ENCODE measurements at places on chromosomes 3 and 15. TPM values are rescaled to one million over a fixed set of nuclear protein-coding genes. Genes with fewer than 3 reads are reported as not detected.

GPR27 gene
- total RNA-seq, result 15.7 TPM

GPR62 gene
- 0.18 TPM for total RNA-seq

MFGE8 gene
- 67.5 TPM for total RNA-seq

LXN gene
- total RNA-seq, result 5.0 TPM

C3orf20 gene
- total RNA-seq, result 0.18 TPM

MON1A gene
- total RNA-seq, result 9.6 TPM

LNP1 gene
- total RNA-seq, result 7.9 TPM

RASGRP1 gene
- total RNA-seq, result 10.2 TPM

AP3B2 gene
- 49.5 TPM for total RNA-seq

FAM43A gene
- total RNA-seq, result 10.9 TPM

PRR23B gene
- not detected for total RNA-seq

TGM5 gene
- total RNA-seq, result not detected

CPOX gene
- total RNA-seq, result 16.7 TPM

CPN2 gene
- not detected for total RNA-seq

DPPA4 gene
- 4.6 TPM for total RNA-seq

DGKG gene
- total RNA-seq, result 14.9 TPM

GPR156 gene
- total RNA-seq, result 6.2 TPM

CHRNB4 gene
- total RNA-seq, result 3.1 TPM

ZNF662 gene
- 23.0 TPM for total RNA-seq

SHQ1 gene
- total RNA-seq, result 15.7 TPM

UBE3A gene
- total RNA-seq, result 174 TPM

ITIH1 gene
- 0.18 TPM for total RNA-seq

PCOLCE2 gene
- total RNA-seq, result 12.6 TPM

BCHE gene
- 21.1 TPM for total RNA-seq

SFMBT1 gene
- 26.3 TPM for total RNA-seq

CD96 gene
- total RNA-seq, result 0.36 TPM

DNAJA4 gene
- 26.5 TPM for total RNA-seq

PLCB2 gene
- 4.4 TPM for total RNA-seq

SPTSSB gene
- total RNA-seq, result 8.3 TPM

WNT7A gene
- 5.4 TPM for total RNA-seq

TMEM62 gene
- 21.1 TPM for total RNA-seq

SLC22A13 gene
- total RNA-seq, result 1.4 TPM

U2SURP gene
- 159 TPM for total RNA-seq

FOXL2NB gene
- total RNA-seq, result 1.9 TPM

CHCHD6 gene
- 20.8 TPM for total RNA-seq

CHRNA7 gene
- 7.3 TPM for total RNA-seq

ZNF774 gene
- total RNA-seq, result 6.1 TPM

RNF111 gene
- total RNA-seq, result 39.8 TPM

LINGO1 gene
- total RNA-seq, result 30.1 TPM

DAZL gene
- 0.09 TPM for total RNA-seq

CSPG5 gene
- 47.6 TPM for total RNA-seq

GUCA1C gene
- total RNA-seq, result not detected

ADAMTS9 gene
- total RNA-seq, result 31.1 TPM

UROC1 gene
- 0.27 TPM for total RNA-seq

NCKIPSD gene
- 15.7 TPM for total RNA-seq

ZBTB47 gene
- total RNA-seq, result 13.0 TPM

ADAMTS7 gene
- 25.9 TPM for total RNA-seq

Measured in cerebellum (tissue), 4 donors.